SK-N-SH treated with all-trans-retinoic acid at 6 μM for 48 hours (cell line): ENCODE measurements at places on chromosomes 13 and 19.
A peak's percentile ranks its signal among the peaks of the same experiment; 100 is the strongest.

DNA sequence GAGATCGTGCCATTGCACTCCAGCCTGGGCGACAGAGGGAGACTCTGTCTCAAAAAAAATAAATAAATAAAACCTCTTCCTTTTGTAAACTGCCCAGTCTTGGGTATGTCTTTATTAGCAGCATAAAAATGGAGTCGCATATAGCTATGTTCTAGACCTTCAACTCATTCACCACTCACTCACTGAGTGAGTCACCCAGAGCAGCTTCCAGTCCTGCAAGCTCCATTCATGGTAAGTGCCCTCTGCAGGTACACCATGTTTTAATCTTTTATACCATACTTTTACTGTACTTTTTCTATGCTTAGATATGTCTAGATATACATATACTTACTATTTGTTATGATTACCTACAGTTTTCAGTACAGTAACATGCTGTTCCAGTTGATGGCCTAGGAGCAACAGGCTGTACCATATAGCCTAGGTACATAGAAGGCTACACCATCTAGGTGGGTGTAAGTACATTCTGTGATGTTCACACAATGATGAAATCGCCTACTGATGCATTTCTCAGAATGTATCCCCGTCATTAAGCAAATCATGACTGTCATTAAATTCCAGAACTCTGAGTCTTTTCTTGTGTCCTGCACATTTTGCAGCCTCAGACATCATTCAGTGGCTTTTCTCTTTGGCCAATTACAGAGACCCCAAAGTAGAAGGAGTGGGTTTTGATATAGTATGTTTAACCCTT, 13.7 kb upstream of the FARP1 start:
- ATAC-seq: peak; percentile 47; the same call in 2 of the 3 replicates

DNA sequence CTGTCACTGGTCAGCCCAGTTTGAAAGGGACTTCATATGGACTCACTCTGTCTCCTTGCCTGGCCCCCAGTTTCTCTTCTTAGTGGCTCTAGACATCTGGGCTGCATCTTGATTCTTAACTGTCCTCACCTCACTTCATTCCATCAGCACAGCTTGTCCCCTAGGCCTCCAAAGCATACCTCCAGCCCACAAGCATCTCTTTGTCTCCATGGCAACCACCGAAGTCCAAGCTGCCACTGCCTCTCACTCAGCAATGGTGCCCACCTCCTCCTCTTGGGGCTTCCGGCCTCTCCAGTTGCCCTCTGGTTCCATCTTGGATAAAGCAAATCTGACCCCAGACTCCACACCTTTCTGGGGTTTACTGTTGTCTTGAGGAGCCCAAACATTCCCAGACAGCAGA, 9.9 kb upstream of the KLHL26 start:
- no peak for ATAC-seq

GRCh38 chr13:48908381-48909055, 67.2 kb upstream of the FNDC3A start:
- ATAC-seq: peak; percentile 85

DNA sequence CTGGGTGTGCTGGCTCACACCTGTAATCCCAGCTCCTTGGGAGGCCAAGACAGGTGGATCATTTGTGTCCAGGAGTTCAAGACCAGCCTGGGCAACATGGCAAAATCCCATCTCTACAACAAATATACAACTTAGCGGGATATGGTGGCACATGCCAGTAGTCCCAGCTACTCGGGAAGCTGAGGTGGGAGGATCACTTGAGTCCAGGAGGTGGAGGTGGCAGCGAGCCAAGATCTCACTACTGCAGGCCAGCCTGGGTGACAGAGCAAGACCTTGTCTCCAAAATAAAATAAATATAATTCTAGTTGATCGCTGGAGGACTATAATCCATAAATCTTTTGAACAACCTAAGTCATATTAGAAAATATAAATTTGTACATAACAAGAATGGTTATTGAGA, 1061.5 kb upstream of the PCDH9 start:
- ATAC-seq: no peak

DNA sequence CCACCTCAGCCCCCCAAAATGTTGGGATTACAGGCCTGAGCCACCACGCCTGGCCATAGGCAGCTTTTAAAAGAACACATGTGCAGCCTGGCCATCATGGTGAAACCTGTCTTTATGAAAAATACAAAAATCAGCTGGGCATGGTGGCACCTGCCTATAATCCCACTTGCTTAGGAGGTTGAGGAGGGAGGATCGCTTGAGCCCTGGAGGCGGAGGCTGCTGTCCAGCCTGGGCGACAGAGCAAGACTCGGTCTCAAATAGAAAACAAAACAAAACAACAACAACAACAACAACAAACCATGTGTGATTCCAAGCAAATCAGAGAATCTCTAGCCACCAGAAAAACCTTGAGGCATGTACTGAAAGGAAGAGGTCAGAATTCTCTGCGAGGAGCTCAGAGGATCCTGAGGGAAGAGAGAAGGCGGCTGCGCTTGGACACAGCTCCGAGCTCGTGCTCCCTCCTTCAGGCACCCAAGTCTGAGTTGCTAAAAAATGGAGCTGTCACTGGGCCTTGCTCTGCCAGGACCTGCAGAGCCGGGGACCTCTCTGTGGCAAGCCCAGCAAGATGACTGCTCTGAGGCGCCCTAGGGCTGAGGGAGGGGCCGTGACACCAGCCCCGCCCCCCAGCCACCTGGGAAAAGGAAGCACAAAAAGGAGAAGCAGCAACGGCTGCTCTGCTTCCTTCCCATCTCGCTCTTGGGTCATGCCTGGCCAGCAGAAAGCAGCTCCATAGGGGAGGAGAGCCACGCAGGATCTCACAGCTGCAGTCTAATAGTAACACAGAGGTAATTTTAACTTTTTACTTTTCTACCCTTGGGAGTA, at the start of gene ARL11:
ARL11 (plus strand) TSS at position 677 of the 822 bp plus-strand sequence. CDS start 1,941 bp downstream, outside the sequence.
- ATAC-seq: no peak

DNA sequence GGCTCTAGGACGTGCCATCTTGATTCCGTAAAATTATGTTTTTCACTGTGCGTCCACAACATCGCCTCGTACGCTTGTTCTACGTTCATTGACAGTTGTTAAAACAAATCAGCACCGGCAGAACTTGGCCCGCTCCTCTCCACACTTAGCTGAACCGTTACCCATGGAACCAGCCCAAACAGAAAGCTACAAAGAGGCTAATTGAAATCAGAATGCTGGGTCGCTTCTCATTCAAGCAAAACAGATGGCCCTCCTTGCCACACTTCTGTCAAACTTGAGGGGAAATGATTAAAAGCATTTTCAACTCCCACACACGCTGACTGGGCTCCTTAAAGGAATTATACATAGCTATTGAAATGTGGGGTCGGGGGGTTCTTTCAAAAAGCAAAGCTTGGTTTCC, 71.6 kb downstream of the TM9SF2 start:
- ATAC-seq: no peak

DNA sequence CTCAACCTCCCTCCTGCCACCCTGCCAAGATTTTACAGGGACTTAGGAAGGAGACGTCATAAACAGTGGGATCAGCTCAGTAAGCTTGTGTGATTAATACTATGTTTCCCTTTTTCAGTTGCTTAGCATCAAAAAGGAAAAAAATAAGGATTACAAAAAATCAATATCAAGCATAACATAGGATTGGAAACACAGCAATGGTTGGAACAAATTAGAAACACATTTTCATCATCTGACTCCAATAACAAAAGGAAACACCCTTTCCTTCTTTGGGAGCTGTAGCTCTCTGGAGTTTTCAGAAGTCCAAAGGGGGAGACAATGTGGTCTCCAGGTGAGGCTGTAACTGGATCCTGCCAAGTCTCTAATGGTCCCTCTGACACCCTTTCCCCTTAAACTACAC, 233.4 kb downstream of the B3GLCT start:
- ATAC-seq: no peak

DNA sequence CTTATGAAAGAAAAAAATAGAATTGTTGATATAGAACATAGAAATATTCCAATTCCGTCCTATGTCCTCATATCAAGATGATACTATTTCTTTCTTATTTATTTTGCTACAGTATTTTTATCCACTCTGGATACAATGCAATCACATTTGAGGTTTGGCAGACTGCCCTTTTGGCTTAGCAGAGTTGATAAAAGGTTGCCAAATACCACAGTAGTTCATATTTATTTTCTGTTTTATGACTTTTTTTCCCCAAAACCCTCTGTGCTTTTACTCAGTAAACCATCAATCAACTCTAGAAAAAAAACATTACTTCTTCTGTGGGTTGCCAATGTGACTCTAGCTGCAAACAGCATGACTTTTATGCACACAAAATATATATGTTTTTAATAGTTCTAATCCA, 424.5 kb downstream of the PCDH9 start:
- ATAC-seq: peak; percentile 59

GRCh38 chr19:12880551-12881171, 588 bp downstream of the DNASE2 start:
- ATAC-seq: peak; percentile 73

DNA sequence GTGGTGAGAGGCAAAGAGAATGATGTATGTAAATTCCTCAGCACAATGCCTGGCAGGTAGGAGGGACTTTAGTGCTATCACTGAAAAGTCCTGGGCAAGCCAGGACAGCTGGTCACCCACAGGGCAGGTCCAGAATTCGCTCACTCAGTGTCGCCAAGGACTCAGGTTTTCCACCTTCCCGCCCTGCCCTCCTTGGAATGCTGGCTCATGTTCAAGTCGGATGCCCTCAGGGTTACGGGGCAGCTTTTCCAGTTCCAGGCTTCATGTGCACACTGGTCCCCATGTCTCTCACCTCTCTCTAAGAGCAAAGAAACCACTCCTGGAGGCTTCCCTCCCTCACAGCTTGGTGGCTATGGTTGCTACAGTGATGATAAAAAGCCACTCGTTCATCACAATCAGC, 24.8 kb upstream of the NAXD start:
- ATAC-seq: no peak

DNA sequence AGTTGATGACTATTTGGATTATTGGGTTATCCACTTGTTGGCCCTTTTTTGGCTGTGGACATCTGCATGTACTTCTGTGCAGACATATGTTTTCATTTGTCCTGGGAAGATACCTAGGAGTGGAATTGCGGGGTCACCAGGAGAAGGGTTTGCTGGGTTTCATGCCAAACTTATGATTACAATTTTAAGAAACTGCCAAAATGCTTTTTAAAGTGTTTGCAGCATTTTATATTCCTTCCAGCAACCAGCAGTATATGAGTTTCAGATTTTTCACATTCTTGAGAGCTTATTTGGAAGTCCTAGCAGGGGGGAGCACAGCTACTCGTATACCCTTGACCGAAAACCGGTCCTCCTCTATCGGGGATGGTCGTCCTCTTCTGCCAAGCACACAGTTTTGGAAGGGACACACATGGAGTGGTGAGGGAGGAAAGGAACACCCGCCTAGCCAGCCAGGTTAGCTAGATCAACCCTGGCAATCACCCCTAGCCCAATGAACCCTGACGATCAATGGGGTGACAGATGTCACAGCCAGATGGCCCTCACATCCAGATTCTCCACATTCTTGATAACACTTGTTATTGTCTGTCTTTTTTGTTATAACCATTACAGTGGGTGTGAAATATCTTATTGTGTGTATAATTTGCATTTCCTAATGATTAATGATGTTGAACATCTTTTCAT, 26.7 kb upstream of the RNF113B start:
- ATAC-seq: no peak

DNA sequence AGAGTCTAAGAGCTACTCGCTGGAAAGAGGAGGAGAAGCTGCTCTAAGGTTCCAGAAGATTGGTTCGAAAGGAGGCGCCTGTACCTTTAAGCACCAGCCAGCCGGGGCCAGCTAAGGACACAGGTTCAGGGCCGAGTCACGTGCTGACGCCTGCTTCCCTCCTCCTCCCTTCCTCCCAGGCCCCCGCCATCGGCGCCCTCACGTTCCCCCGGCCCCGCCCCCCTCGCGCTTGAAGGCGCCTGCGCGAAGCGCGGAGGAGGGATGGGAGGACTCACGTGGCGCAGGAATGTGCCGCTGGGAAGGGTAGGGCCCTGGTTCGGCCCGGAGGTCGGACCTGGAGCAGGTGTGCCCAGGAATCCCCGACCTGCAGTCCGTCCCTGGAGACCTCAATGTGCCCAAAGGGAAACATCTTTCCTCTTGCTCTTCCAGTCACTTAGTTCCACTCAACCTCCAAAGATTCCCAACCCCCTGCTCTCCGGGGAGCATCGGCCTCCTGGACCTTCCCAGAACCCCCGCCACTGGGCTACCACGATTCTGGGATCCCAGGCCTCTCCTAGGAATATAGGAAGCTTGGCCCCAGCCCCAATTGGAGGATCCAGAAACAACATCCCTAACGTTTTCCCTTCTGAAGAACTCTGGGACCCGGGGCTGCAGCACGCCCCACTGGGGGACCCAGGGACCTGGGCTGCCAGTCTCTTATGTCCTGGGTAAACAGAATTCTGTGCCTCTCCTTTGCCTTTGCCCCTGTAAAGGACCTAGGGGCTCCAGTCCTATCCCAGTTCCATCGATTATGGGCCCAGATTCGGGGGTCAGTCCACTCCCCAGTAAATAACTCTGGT, 2.5 kb downstream of the DBP start:
- ATAC-seq: peak; percentile 40

- peak; percentile 18 for ATAC-seq
Measured at GRCh38 chr19:45716359-45717130, 14.2 kb downstream of the FBXO46 start.

GRCh38 chr13:75076476-75076875, 405.5 kb downstream of the TBC1D4 start:
- no peak for ATAC-seq

DNA sequence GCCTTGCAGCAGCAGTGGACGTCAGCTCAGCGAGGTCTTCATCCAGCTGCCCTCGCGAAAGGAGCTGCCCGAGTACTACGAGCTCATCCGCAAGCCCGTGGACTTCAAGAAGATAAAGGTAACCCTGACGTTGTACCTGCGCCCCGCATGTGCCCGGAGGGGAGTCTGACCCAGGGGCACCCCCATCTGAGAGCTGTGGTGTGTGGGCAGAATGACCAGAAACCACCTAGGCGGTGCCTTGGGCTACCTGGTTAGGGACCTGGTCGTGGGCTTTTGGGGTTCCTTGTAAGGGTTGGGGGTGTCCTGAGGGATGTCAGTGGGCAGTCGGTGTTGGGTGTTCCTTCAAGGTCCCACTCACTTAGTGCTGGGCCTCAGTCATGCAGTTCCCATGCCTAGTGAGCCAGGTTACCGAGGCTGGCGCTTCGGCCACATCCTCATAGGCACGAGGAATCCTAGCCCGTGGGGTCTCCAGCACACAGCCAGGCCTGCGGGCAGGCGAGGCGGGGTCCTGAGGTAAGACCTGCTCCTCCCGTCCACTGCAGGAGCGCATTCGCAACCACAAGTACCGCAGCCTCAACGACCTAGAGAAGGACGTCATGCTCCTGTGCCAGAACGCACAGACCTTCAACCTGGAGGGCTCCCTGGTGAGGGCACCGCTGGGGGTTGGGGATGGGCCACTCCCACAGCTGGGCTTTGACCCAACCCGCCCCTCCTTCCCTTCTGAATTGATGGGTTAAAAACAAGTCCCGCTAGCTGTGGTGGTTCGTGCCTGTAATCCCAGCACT, 30.8 kb upstream of the LDLR start:
- ATAC-seq: no peak
